Natural killer cell (primary cell): ENCODE measurements at places on chromosomes 16 and 17. TPM values are rescaled to one million over a fixed set of nuclear protein-coding genes. Genes with fewer than 3 reads are reported as not detected.

GRCh38 chr16:57300387-57301125, 16.1 kb upstream of the PLLP start:
- DNase-seq = peak; percentile 100

DNA sequence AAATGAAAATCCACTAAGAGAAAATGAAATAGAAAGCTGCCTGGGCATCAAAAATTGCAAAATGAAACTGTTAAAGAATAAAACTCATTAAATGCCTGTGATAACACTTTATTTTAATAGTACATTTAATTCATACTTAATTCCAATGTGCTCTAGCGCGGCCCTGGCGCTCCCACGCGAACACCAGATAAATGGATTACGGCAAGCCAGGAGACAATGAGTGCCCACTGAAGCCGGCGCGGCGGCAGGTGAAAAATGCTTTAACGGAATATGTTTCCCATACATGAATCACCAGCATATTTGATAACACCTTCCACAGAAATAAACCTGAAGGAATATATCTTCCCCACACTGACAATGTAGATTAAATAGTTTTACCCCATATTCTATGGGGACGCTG, 245.5 kb downstream of the RBFOX3 start:
- no peak for DNase-seq

DNA sequence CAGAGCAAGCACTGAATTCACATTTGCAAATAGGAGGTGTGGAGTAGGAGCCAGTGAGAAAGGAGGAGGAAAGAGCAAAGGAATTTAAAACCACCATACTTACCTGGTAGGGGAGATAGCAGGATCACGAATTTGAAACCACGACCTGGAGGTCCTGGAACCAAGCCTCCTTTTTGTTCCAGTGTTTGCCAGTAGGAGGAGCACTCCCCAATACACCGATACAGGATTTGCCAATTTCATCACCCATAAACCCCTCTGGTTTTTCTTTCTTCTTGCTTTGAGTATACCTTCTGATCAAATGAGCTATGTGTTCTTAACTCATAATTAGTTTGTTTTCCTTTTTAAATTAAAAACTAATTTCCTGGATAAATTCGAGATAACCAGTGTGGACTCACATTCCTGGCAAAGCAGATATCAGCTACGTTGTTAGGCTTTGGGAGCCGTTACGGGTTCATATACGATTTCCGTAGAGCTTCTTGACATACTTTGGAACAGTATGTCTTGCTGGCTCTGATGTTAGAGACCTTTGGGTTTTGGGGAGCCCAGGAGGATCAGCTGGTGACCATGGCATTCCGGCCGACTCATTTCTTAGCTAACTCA, 22.7 kb downstream of the BCO1 start:
- DNase-seq = peak; percentile 49

The PITPNM3 gene
- 0.50 TPM for total RNA-seq
